ENCODE measurements at places on chromosomes 11 and 22. TPM values are rescaled to one million over a fixed set of nuclear protein-coding genes. Genes with fewer than 3 reads are reported as not detected.

- DNase-seq = peak; percentile 18
Observed at GRCh38 chr11:115990004-115990447, 485.8 kb upstream of the CADM1 start.

- DNase-seq = peak; percentile 19
Observed at GRCh38 chr11:14179116-14179820, 179.7 kb downstream of the RRAS2 start.

The FGF3 gene
- not detected for total RNA-seq

The PHF5A gene
- total RNA-seq = 37.1 TPM

The INTS4 gene
- 48.1 TPM for total RNA-seq

All from tongue (tissue), 3 donors.